Activated CD8-positive, alpha-beta memory T cell treated with anti-CD3 and anti-CD28 coated beads, Interleukin-2, amount 10 ng/mL, durations not matched to agents 7 days and 5 days (primary cell): ENCODE measurements at places on chromosomes 11 and 22. TPM values are rescaled to one million over a fixed set of nuclear protein-coding genes. Genes with fewer than 3 reads are reported as not detected.

DNA sequence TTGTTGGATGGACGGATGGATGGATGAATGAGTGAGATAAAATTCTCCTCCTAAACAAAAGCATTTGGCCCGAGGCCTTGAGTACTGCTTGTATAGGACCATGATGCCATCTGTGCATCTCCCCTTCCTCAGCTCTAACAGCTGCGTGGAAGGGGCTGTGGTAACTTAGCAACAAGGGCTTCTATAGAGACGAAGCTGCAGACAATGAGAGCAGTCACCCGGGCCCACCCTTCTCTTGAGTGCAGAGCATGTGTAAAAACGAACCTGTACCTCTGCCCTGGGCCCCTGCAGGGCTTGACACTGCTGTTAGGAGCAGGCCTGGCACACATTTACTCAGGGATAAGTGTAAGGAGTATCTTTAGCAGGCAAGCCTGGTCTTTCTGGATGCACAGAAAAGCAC is 391.5 kb downstream of the CADM1 start:
- peaks cover 3% of the 10 kb centered on the region for H3K27me3 ChIP-seq
- no peaks in the 10 kb centered on the region for H3K36me3 ChIP-seq
- no peak overlapping the region for H3K4me3 ChIP-seq
- no peaks in the 10 kb centered on the region for H3K4me1 ChIP-seq

The CTSF gene
- 4.1 TPM for total RNA-seq

DNA sequence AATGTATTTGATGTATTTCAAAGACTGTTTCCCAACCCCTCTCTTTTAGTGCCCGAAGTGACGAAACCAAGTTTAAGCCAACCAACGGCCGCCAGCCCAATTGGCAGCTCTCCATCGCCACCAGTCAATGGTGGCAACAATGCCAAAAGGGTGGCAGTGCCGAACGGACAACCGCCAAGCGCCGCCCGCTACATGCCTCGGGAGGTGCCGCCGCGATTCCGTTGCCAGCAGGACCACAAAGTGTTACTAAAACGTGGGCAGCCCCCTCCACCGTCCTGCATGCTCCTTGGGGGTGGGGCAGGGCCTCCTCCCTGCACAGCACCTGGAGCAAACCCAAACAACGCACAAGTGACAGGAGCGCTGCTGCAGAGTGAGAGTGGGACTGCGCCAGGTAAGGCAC is 84.1 kb downstream of the TNRC6B start:
- H3K27me3 ChIP-seq: no peaks in the 10 kb centered on the region
- DNase-seq: no peak
- peaks cover 54% of the 10 kb centered on the region for H3K4me1 ChIP-seq
- H3K27ac ChIP-seq: no peak overlapping the region

DNA sequence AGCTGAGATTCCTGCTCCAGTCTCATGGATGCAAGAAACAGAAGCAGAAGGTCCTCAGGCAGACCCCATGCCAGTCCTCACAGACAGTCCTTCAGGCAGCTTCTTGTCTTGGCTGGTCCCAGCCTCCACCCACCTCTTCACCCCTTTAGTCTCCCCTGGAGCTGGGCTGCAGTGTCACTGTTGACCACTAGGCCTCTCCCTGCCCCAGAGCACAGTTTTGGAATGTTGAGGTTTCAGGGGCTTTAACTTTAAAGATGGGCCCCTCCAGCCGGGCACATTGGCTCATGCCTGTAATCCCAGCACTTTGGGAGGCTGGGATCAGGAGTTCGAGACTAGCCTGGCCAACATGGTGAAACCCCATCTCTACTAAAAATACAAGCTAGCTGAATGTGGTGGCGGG is 39.5 kb upstream of the GCAT start:
- no peaks in the 10 kb centered on the region for H3K27me3 ChIP-seq
- H3K4me1 ChIP-seq: no peaks in the 10 kb centered on the region
- H3K36me3 ChIP-seq: peaks cover 5% of the 10 kb centered on the region
- no peak overlapping the region for H3K4me3 ChIP-seq
- no peak overlapping the region for H3K27ac ChIP-seq

- H3K4me3 ChIP-seq: no peak overlapping the region
- H3K4me1 ChIP-seq: no peaks in the 10 kb centered on the region
- DNase-seq: peak; percentile 31
- H3K36me3 ChIP-seq: no peaks in the 10 kb centered on the region
- H3K27me3 ChIP-seq: no peaks in the 10 kb centered on the region
Observed at GRCh38 chr22:19815823-19816290, 38.8 kb downstream of the GNB1L start.

The CTNND1 gene
- total RNA-seq: 5.0 TPM

DNA sequence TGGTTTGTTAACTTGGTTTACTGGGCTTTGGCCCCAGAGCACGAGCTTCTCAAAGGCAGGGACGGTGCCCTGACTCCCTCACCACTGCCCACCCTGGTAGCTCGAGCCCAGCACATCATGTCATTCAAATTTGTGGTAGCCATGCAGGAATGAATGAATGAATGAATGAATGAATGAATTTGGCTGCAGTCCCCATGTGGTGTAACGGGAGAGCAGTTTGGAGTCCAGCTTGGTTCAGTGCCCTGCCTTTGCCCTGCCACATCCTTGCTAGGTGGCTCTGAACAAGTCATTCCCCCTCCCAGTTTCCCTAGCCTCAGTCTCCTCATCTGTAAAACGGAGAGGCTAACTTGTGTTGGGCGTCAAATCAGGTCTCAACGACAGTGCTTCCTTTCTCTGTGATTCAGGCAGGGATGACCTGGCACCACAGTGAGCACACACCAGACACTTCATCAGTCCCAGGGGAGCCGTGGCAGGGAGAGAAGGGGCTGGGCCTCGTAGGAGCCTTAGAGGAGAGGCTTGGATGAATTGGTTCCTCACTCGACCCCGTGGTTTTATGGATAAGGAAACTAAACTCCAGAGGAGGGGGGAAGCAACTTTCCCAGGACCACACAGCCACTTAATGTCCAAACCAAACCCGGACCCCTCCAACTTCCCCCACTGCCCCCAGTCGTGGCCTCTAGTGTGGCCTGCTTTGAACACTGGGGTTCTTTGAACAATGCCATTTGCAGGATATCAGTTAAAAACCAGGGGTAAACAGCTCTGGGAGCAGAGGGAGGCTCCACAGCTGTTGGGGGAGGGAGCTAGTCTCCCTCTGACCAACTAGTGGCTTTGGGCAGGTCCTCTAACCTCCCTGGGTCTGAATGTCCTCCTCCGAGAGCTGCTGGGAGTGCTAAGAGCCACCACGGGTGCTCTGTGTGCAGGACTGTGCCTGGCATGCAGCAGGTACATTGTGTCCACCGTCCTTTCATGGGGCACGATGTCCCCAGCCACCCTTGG is 86.2 kb downstream of the CACNA1I start:
- H3K27me3 ChIP-seq: peaks cover 8% of the 10 kb centered on the region
- H3K36me3 ChIP-seq: no peaks in the 10 kb centered on the region
- H3K4me1 ChIP-seq: peaks cover 24% of the 10 kb centered on the region
- DNase-seq: no peak
- no peak overlapping the region for H3K4me3 ChIP-seq

DNA sequence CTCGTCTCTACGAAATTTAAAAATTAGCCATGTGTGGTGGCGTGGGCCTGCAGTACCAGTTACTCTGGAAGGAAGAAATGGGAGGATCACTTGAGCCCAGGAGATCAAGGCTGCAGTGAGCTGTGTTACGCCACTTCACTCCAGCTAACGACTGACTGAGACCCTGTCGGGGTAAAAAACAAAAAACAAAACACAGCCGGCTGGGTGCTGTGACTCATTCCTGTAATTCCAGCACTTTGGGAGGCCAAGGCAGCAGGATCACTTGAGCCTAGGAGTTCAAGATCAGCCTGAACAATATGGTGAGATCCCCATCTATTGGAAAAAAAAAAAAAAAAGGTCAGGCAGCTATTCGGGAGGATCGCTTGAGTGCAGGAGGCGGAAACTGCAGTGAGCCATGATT is 2.4 kb downstream of the PAFAH1B2 start:
- H3K36me3 ChIP-seq: peaks cover 40% of the 10 kb centered on the region
- H3K4me3 ChIP-seq: peak overlapping the region; percentile 100
- DNase-seq: no peak
- peaks cover 4% of the 10 kb centered on the region for H3K27me3 ChIP-seq
- H3K27ac ChIP-seq: no peak overlapping the region
- H3K4me1 ChIP-seq: peaks cover 47% of the 10 kb centered on the region
